ENCODE measurements at places on chromosomes 1 and 21.

- no peak for DNase-seq
Measured at GRCh38 chr1:43511394-43511793, 19.3 kb upstream of the PTPRF start.

- no peak for DNase-seq
Measured at GRCh38 chr1:54126271-54126815, 26.5 kb downstream of the CDCP2 start.

DNA sequence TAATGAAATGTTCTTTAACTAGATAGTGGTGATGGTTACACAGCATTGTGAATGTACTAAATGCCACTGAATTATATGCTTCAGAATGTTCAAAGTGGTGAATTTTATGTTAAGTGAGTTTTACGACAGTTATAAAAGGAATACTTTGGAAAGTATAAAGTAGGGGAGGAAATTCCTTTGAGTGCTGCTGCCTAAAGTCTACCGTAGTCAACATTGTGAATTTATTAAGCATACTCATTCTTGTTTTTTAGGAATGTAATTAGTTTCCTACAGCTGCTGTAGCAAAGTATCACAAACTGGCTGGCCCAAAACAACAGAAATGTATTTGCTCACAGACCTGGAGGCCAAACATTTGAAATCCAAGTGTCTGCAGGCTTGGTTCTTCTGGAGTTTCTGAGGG lies 73.0 kb downstream of the SWT1 start:
- no peak for DNase-seq

DNA sequence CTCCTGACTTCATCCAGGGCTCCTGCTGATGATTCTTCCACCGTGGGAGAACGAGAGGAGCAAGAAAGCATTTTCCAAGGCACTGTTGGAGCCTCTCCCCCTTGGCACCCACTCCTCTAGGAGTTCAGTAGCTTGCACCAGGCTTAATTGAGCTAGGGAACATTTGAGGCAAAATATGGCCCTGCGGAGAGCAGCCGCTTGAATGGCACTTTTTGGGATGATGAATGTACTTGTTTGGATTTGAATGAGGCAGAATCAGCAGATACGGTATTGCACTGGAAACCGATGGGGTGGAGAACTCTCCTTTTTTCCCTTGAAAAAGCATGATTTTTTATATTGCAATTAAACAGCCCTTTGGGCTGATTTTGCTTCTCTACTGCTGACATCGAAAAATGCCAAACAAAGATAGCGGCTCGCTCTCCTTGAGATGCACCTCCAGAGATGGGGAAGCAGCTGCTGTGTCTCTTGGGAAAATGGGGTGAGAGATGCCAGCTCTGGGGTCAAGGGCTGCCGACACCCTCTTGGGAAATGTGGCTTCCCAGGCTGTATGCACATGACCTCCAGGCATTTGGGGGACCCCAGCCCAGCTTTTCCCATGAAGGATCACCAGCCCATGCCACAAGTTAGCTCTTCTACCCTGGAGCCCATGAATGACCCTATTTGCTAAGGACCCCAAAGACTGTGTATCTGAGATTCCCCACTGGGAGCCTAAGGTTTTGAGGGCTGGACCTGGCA lies 55.4 kb upstream of the LRP8 start:
- DNase-seq = no peak

DNA sequence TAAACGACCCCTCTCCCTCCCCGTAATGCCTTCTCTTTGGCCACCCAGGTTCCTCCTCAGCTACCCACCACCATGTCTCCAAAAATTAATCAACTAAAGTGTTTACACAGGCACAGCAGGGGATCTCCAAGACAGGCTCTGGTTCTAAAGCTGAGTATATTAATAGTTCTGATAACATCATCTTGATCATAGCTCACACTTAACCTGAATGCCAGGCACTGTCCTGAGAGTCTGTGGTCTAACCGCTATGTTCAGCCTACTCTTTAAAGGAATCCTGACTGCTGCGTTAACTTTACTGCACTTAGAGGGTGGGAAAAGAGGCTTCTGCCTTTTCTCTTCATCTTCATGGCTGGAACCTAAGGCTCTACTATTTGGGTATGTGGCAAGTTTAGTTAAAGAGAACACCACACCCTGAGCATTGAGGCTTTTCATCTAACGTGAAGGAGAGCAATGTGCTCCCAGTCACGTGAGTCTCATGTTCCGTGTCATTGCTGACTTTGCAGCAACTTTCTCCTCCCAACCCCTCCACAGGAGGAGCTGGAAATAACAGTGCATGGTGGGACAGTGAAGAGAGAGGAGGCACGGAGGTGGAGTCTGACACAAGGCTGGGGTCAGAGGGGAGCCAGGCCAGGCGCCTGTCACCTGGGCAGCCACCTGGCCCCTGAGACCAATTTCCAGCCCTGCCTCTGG lies 86.4 kb downstream of the FAM78B start:
- DNase-seq = no peak

DNA sequence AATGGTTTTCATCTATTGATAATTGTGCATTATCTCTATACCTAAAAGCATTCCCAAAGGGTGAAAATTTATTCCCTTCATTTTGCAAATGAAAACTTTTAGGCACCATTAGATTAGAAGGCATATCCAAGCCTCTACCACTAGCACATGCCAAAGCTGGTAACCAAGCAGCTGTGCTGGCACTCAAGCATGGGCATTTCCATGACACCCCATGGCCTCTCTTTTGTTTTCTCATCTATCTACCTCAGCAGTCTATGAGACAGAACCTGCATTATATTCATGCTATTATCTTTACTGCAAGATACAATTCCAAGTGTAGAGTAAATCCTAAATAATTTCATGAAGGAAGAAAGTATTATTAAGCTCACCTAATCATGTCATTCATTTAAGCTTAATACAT lies 334.3 kb upstream of the LRRC7 start:
- no peak for DNase-seq

DNA sequence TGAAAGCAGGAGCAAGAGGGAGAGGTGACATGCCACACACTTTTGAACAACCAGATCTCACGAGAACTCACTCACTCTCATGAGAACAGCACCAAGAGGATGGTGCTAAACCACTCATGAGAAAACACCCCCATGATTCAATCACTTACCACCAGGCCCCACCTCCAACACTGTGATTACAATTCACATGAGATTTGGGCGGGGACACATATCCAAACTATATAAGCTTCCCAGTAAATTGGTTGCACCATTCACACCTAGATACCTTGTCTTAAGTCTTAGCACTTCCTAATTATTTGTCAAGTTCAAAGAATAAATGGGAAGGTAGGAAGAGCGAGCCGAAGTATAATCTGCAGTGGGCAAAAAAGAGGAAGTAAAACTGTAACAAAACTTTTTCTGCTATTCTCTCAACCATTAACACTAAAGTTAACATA lies 34.3 kb downstream of the AMY1C start:
- DNase-seq = no peak

DNA sequence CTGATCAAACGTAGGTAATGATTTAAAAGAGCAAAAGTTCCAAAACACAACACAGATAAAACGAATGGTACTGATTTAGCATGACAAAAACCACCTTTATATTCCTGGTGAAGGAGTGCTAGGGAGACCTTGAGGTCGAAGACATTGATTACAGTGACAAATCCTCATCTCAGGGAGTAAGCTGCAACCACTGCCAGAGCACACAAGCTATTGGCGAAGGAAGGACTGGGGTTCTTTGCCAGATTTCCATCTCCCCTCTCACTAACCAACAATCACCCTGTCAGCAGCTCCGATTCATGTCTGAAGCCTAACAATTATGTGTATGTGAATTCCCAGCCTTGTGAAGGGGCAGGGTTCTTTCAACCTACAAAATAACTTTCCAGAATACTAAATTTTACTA lies 40.2 kb upstream of the DMRTB1 start:
- no peak for DNase-seq

- no peak for DNase-seq
Measured at GRCh38 chr1:66265796-66266195, 268.2 kb upstream of the SGIP1 start.

DNA sequence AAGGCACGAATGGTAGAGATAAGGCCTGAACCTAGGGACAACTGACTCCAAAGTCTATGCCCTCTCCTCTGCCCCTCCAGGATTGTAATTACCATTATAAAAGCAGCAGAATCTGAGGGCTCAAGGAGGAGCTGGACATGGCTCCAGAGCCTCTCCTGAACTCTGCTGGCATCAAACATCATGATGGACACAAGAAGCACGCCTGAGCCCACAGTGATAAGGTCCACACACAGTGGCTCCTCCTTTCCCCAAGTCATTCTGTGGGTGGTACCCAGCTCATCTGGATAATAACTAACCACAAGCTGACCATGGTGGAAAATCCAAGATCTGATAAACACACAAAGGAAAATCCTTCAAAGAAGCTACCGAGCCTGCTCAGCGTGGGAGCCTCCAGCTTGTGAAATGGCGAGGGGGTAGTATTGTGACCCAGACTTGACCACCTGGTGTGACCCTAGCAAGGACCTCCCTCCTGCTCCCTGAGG lies 85.2 kb downstream of the HIVEP3 start:
- DNase-seq = no peak

DNA sequence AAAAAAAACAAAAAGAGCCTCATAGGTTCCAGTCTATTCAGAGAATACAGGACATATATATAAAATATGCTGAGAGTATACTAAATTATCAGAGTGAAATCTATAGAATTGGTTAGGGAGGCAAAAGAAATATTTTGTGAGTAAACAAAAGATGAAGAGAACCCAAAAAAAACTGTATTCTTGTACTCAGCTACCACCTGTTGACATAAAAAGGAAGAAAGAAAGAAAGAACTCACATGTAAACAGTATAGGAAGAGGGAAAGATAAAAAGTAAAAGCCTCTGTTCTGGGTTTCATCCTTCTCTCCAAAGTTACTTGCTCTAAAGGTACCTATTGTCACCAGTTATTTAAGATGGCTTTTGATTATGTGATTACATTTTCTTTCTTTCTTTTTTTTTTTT lies 9.9 kb upstream of the BNIPL start:
- no peak for DNase-seq
